ENCODE measurements at places on chromosomes 2 and 18.

GRCh38 chr2:15588329-15588919, 3.2 kb upstream of the DDX1 start:
- peak; percentile 31 for DNase-seq

DNA sequence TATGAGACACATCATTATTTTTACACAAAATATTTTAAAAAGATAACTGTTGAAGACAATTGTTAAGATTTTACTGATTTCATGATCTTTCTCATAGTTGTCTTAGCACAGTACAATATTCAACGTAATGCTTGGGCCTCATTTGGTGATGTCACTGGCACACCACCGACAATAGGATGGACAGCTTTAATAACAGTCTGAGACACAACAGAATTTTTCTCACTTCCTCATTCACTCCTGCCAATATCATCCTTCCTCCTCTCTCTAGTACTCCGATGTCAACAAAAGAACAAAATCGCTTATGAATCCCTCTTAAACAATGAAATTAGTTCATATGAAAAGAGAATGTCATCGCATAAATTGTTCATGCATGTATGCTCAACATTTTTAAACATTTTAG, 461.9 kb upstream of the CDH7 start:
- DNase-seq = no peak

DNA sequence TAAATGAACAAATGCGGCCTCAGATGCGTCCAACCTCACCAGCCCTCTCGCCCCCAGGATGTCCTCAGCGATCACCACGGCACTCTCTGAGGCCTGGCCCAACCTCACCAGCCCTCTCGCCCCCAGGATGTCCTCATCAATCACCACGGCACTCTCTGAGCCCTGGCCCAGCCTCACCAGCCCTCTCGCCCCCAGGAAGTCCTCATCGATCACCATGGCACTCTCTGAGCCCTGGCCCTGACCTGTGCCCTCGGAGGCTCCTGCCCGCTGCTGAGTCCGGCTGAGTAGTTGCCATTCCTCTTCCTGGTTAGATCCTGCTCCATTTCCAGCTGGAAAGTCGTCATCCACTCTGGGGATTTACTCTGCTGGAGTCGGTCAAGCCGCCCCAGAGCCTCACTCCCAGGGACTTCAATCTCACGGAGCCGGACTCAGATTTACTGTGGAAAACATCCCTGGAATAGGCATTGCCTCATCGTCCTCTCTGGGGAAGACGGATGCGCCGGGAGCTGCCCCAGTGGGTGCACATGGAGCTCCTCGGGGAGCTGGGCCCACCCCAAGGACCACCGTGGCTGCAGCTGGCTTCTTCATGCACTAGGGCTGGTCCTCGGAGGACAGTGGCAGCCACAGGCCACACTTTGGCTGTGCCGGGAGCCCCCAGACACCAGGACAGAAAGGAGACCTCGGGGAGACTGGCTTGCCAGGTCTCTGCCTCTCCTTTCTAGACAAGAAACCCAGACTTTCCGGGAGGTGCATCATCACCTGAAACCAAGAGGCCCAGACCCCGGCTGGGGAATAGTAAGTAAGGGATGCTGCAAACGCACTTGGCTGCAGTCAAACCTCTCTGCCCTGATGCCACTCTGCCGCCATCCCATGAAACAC, 230.6 kb downstream of the EIPR1 start:
- no peak for DNase-seq

DNA sequence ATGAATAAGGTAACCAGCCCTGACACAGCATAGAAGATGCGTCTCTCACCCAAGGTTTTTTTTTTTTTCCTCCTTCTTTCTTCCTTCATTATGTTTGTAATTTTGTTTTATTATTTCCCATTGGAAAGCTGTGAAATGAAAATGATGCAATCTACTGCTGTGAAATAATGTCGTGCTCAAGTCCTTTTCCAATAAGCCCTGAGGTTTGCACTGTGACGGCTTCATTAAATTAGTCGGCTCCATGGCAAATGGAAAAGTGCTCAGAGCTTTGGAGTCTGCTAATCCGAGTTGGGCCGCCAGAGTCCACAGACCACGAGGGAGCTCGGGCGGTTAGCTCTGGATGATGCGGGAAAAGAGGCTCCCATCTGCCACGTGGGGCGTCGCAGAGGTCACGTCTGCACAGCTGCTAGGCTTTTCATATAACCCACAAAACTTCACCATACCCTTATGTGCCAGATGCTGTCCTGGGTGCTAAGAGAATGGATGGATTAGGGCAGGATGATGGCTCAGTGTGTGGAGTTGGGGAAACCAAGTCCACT, 92.3 kb upstream of the CAPN13 start:
- DNase-seq = no peak

GRCh38 chr2:203534621-203535077, 452 bp downstream of the RAPH1 start:
- DNase-seq = no peak

GRCh38 chr2:198857246-198857645, 600.5 kb downstream of the SATB2 start:
- DNase-seq = no peak

- no peak for DNase-seq
These were observed 14.2 kb upstream of the TRAF3IP1 start for GRCh38 chr2:238305965-238306671.

GRCh38 chr2:129478902-129479517, 500.5 kb upstream of the RAB6C start:
- DNase-seq = no peak

DNA sequence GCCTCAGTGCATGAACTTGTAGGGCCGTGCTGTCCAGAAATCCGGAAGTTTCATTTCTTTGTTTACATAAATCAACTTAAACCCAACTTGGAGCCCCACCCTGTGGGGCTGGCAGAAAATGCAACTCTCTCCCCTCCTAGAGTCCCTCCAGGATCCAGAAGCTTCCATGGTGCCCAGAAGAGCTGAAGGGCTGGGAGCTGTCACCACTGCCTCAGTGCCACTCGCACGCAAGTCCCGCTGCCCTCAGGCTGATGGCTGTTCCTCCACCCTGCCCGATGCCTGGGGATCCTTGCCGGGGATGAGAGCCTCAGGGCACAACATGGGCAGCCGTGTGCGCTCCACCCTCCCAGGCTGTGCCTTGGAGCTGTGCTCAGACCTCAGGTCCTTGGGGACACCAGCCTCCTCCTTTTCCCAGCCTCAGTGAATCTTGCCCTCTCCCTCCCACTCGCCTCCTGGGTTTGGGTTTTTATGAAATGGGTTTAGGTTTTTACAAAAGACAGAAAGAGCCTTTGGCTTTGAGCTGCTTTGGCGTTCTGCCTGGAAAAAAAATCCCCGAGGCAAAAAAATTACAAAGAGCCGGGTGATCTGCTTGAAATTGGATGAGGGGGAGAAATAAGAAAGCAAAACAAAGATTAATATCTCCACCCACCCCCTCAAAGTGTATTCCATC, 155.2 kb downstream of the TWIST2 start:
- peak; percentile 8 for DNase-seq

All from non-pigmented ciliary epithelial cell (primary cell).